ENCODE measurements at places on chromosomes 6 and 20. TPM values are rescaled to one million over a fixed set of nuclear protein-coding genes. Genes with fewer than 3 reads are reported as not detected.
A peak's percentile ranks its signal among the peaks of the same experiment; 100 is the strongest.

Gene IMPG1
- not detected for total RNA-seq

Gene PAX1
- not detected for total RNA-seq

Gene TPD52L1
- total RNA-seq: 64.1 TPM

Gene MOCS1
- 9.3 TPM for total RNA-seq

Gene SPDEF
- 0.39 TPM for total RNA-seq

DNA sequence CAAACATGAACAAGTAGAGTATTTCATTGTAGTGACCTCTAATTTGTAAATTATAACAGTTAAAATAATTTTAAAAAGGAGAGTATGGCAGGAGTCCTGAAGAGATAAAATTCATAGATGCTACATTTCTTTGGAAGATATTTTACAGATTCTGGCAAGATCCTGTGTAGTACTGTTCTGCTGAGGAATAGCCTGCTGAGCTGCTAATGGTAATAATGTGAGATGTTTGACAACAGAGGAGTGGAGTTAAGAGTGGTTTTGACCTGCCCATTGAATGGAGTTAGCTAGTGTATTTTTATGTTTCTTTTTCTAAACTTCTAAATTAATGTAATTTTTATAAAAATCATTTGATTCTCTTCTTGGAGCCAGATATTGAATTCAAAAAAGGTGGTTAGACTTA, 11.8 kb downstream of the CLVS2 start:
- no peak overlapping the region for H3K4me3 ChIP-seq
- no peak for DNase-seq
- no peaks in the 10 kb centered on the region for H3K36me3 ChIP-seq
- peaks cover 41% of the 10 kb centered on the region for H3K27me3 ChIP-seq
- no peaks in the 10 kb centered on the region for H3K4me1 ChIP-seq
- H3K27ac ChIP-seq: no peak overlapping the region

DNA sequence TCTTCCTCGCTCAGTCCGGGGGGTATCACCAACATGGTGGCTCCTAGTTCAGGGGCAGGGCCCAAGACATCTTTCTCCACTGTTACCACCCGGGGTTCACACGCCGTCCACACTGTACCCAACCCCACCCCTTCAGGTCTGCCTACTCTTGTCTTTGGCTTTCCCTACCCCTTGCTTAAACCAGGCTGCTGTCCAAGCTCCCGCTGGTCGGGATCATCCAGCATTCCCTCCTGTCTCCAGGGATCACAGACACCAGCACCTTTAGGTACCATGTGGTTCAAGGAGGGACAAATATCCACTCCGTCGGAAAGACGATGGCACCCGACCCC, 395 bp downstream of the NELFE start:
- H3K36me3 ChIP-seq: peaks cover 45% of the 10 kb centered on the region
- no peak for DNase-seq
- H3K4me3 ChIP-seq: peak overlapping the region; percentile 100
- peak overlapping the region; percentile 76 for H3K27ac ChIP-seq

GRCh38 chr20:63698739-63699465, 2.5 kb downstream of the TNFRSF6B start:
- no peaks in the 10 kb centered on the region for H3K27me3 ChIP-seq
- H3K27ac ChIP-seq: peak overlapping the region; percentile 91
- H3K4me1 ChIP-seq: peaks cover 78% of the 10 kb centered on the region
- H3K4me3 ChIP-seq: peak overlapping the region; percentile 37
- peaks cover 8% of the 10 kb centered on the region for H3K36me3 ChIP-seq
- DNase-seq: peak; percentile 67

DNA sequence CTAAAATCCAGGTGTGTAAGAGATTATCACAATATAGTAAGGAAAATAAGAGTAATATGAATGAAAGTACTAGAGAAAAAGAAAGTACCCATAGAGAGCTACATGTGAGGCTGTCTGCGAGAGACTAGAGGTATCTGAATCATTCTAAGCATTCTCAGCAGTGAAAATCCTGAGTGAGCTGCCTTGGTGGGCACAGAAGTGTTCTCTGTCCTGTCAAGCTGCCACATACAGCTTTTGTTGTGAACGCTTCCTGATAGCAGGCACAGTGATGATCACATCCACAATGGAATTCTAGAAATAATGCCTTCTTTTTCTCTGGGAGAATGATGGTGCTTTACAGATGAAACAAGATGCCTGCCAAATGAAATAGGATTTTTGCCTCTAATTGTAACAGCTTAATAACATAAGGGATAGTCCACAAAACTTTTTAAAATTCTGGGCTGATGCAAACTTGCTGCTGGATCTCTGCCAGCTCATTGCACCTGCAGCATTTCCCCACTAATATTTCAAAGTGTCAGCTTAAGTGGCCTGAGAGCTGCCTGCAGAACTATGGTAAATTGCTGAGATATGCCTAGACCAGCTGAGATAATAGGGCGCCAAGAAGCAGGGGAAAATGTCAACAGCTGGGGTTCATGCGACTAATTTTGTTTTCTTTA, 620.5 kb downstream of the DOK5 start:
- no peaks in the 10 kb centered on the region for H3K27me3 ChIP-seq
- H3K4me1 ChIP-seq: no peaks in the 10 kb centered on the region
- no peak for DNase-seq
- no peaks in the 10 kb centered on the region for H3K36me3 ChIP-seq
- no peak overlapping the region for H3K4me3 ChIP-seq

DNA sequence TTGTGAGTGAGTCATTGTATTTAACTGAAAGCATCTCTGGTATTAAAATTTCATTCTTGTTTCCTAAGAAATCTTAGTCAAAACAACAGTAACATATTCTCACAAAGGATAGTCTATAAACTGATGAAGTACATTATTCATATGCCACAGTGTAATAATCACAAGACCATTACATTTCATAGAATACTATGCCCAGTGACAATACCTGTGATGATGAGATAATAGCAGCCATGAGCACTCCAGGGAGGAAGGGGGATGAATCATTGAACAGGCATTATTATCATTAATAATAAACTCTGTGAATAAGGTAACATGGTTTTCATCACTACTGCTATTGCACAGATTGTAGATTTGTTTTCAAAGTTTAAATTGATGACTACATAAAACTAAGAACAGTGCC, 667.9 kb downstream of the EPM2A start:
- no peaks in the 10 kb centered on the region for H3K4me1 ChIP-seq
- no peaks in the 10 kb centered on the region for H3K36me3 ChIP-seq
- DNase-seq: no peak
- H3K27ac ChIP-seq: no peak overlapping the region
- no peaks in the 10 kb centered on the region for H3K27me3 ChIP-seq

DNA sequence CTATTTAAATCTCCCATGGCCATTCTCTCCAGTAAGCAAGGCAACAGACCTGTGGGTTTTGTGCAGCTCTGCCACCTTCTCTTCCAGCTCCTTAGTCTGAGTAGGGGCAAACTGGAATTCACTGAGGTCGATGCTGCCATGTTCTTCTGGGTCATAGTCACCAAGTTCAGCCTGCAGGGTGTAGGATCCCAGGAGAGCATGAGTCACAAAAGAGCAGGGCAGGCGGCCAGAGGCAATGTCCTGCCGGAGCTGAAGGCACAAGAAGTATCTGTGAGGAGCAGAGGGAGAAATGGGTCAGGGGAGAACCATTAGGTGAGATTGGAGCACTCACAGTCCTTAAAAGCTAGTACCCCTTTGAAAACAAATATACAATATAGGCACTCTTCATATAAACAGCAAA, 73.7 kb downstream of the SMLR1 start:
- H3K4me3 ChIP-seq: no peak overlapping the region
- H3K36me3 ChIP-seq: no peaks in the 10 kb centered on the region
- H3K27me3 ChIP-seq: no peaks in the 10 kb centered on the region
- H3K4me1 ChIP-seq: peaks cover 6% of the 10 kb centered on the region
- peak; percentile 21 for DNase-seq

DNA sequence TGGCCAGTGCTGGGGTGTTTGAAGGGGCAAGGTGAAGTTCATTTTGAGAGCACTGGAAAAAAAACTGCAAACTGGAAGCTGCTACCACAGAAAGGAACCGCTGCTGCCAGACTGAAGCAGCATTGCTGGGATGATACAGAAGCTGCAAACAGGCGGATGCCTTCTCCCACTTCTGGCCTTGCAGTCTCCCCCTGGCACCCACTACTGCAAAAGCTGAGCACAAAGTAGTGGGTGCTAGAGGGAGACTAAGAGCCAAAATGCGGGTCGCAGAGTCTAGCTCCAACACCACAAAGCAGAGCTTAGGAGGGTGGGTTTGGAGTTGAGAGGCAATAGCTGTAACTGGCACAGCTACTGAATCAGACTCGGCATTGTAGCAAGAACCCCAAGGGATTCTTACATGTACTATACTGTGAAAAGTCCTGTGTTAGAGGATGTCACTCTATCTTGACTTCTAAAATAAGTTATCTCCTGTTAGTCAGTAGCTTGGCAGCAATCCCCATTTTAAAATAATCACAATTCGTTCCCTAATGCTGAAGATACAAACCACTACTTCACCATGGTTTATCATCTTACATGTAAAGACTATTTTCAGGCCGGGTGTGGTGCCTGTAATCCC, 44.0 kb upstream of the COL21A1 start:
- H3K4me1 ChIP-seq: no peaks in the 10 kb centered on the region
- no peaks in the 10 kb centered on the region for H3K27me3 ChIP-seq
- H3K4me3 ChIP-seq: no peak overlapping the region
- no peak overlapping the region for H3K27ac ChIP-seq
- no peaks in the 10 kb centered on the region for H3K36me3 ChIP-seq
- no peak for DNase-seq

GRCh38 chr6:108254433-108255410, 6.1 kb downstream of the SNX3 start:
- no peaks in the 10 kb centered on the region for H3K27me3 ChIP-seq
- no peaks in the 10 kb centered on the region for H3K36me3 ChIP-seq
- no peak for DNase-seq
- H3K4me3 ChIP-seq: no peak overlapping the region

GRCh38 chr20:23652371-23652770, 14.6 kb upstream of the CST3 start:
- no peak overlapping the region for H3K27ac ChIP-seq
- H3K4me3 ChIP-seq: no peak overlapping the region
- H3K4me1 ChIP-seq: no peaks in the 10 kb centered on the region

DNA sequence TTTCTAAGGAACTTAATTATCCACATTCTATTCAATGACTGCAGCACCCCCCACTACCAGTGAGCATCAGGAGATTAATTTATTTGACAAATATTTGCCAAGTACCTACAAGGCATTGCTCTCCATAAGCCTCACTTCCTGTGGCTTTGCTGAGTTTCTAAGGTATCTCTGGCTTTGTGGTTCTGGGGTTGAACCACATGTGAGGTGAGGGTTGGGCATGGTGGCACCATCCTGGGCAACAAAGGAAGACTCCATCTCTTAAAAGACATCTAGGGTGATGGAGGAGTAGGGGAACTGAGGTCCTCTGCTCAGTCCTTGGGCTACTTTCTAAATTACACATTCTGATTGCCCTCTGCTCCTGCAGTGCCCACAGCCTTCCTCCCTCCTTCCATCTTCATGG, 25.5 kb upstream of the WFDC2 start:
- no peak for DNase-seq
- H3K4me3 ChIP-seq: no peak overlapping the region
- no peaks in the 10 kb centered on the region for H3K27me3 ChIP-seq
- H3K4me1 ChIP-seq: no peaks in the 10 kb centered on the region

DNA sequence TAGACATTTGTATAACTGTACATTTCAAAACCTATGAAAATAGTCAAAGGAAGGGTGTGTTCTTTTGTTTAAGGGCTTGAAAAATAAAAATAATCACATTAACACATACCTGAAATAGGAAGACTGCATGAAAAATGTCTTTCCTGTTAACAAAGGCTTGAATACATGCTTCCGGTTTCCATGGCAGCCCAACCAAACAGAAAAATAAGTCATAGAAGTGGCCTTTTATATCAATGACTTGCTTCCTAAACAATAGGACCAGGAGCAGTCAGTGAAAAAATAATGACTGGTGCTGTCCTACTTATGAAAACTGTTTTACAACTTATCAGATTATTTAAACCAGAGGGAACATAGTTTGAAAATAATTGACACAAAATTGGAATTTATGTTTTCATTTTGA, 412.6 kb upstream of the PLCB4 start:
- DNase-seq: no peak
- H3K4me3 ChIP-seq: no peak overlapping the region
- no peaks in the 10 kb centered on the region for H3K4me1 ChIP-seq
